Caki2 (cell line): ENCODE measurements at places on chromosomes 2 and 18. TPM values are rescaled to one million over a fixed set of nuclear protein-coding genes. Genes with fewer than 3 reads are reported as not detected.
A peak's percentile ranks its signal among the peaks of the same experiment; 100 is the strongest.

- no peak for DNase-seq
Observed at GRCh38 chr2:95376311-95377215, 25.9 kb upstream of the FAHD2A start.

DNA sequence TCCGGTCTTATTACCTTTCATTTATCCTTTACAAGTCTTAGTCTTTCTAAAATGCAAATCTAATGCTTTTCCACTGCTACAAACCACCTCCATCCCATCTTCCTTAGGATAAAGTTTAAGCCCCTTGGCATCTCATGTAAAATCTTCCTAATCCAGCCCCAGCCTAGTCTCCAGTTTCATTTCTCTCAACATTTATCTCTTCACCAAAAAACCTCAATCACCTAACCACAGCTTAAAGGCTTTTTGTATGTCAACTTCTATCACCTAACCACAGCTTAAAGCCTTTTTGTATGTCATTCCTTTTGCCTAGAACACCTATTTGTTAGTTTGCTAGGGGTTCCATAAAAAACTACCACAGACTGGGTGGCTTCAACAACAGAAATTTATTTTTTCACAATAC lies 4.2 kb downstream of the TRAK2 start:
- no peak for DNase-seq

- DNase-seq, result no peak
Observed at GRCh38 chr2:102331311-102331980, 20.1 kb downstream of the IL1RL1 start.

- no peak for DNase-seq
Observed at GRCh38 chr2:18795906-18796305, 206.5 kb upstream of the NT5C1B start.

GRCh38 chr18:49486606-49486952 lies 455 bp downstream of the C18orf32 start:
- DNase-seq, result no peak

GRCh38 chr2:189350540-189351209 lies 90.6 kb upstream of the WDR75 start:
- DNase-seq, result peak; percentile 52

DNA sequence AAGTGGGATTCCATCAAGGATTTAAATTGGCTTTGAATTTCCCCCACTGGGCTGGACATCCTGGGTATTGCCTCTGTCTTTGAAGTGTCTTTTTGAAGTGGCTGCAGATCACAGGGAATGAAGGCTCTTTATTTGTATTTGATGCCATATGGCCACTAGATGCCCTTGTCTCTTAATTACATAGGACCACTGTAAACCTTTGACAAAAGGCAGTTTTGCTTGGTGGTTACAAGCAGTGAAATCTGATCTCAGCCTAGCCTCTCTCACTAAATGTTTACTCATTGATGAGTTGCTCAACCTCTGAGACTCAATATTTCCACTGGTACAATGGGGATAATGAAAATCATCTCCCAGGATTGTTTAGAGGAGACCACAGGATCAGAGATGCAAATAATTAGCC lies 102.2 kb downstream of the INSIG2 start:
- DNase-seq, result no peak

GRCh38 chr2:13597176-13597575 lies 880.4 kb downstream of the TRIB2 start:
- no peak for DNase-seq

GRCh38 chr2:191789796-191790195 lies 57.1 kb downstream of the CAVIN2 start:
- no peak for DNase-seq

- DNase-seq, result no peak
Observed at GRCh38 chr2:20023688-20024087, 11.2 kb upstream of the MATN3 start.

DNA sequence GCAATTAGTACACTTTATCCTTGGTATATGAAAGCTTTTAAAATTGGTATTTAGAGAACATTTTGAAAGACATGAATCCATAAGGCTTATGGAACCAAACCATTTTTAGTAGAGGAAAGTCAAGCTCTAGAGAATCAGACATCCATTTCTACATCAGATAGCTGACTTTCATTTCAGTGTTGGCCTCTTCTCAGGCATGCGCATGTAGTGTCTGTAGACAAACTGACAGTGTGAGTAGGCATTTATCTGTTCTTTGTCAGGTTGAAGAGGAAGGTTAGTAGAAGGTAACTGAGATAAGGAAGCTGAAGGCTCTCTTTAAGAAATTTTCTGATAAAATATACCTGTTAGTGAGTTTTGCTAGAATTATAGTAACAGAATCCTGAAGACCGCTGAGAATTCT lies 221.9 kb upstream of the SIX3 start:
- no peak for DNase-seq

DNA sequence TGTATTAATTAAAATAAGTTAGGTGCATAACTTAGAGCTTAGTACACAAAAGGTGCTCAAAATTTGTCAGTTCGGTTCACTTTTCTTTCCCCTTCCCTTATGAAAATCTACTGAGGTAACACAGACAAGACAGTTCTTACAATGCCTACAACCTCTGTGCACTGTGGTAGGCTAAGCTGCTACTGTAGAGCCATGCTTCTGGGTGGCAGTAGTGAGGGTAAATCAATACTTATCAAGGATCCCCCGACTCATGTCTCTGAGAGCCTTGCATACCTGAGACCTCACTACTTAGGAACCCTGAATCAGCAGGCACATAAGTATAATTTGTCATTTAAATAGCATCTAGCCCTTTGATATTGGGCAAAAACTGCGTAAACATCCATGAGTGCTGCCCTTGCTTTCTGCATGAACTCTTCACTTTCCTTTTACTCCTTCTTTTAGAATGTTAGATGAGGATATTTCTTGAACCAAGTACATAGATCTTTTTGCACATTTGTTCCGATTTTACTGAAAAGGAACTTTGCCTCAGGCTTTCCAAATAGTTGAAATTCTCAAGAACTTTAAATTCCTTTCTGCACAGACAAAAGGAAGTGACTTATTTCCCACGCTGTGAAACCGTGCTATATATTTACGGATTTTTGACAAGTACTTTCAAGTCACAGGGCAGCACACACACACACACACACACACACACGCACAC lies 234.4 kb downstream of the TRIB2 start:
- no peak for DNase-seq

DNA sequence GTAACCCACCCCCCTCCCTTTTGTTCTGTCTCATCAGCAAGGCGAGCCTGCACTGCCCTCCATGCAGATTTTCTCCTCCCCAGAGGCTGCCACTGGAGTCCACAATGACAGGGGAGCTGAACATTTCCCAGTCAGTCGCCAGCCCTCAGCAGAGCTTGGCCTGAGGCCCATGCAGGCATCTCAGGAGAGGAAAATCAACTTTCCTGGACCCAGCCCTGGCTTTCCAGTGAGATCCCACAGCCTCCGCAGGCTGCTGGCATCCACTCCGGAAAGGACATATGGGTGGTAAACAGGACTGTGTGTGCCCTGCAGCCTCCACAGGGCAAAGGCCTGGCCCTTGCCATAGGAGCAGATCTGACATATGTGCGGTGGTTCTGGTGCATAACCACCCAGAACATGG lies 253.8 kb downstream of the TNS1 start:
- DNase-seq, result no peak

GRCh38 chr2:204354442-204354856 lies 190.8 kb upstream of the PARD3B start:
- no peak for DNase-seq

- no peak for DNase-seq
Observed at GRCh38 chr18:45349019-45349418, 266.3 kb upstream of the SLC14A2 start.

- DNase-seq, result no peak
Observed at GRCh38 chr18:58788470-58788869, 76.2 kb upstream of the ZNF532 start.

DNA sequence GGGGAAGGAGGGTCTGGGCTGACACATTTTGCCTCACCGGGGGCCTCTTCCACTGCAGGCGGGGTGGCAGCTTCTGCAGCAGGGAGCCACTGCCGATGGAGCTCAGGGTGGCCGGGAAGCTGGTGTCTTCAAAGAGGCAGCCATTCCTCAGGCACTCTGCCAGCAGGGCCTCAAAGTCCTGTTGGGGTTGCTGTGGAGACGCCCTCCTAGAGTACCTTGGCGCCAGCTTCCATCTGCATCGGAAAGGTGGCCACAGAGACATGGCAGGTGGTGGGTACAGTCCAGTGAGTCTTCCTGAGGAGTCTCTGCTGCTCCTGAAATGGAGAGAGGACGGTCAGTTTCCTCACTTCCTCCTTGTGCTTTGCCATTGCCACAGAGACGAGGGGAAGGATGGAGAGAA lies 12.1 kb downstream of the CAPN14 start:
- DNase-seq, result no peak

- DNase-seq, result no peak
Observed at GRCh38 chr2:216548901-216549331, 50.3 kb downstream of the RPL37A start.

- no peak for DNase-seq
Observed at GRCh38 chr2:23705771-23706612, 220.9 kb downstream of the ATAD2B start.

GRCh38 chr2:121748202-121748601 lies 7.2 kb upstream of the TSN start:
- DNase-seq, result no peak

- no peak for DNase-seq
Observed at GRCh38 chr2:229090225-229090624, 180.9 kb downstream of the PID1 start.

- DNase-seq, result no peak
Observed at GRCh38 chr18:23982155-23983079, 32.1 kb upstream of the TTC39C start.

DNA sequence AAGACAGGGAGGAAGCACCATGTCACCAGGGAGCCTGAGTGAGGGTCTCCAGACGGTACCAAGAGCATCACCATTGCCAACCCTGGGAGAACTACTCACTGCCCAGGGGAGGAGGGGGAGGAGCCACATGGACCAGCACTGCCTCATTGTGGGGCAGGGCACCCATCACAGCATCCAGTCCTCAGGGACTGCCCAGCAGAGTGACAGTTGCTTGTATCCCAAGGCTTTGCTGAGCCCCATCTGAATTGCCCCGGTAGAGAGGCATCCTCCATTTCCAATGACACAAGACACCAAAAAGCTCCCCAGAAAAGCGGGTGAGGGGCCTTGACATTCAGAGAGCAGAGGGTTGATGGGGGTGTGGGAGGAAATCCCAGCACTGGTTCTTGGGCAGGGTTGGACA lies 6.8 kb upstream of the CIB4 start:
- no peak for DNase-seq

GRCh38 chr2:64453770-64454385 lies at the start of gene LGALSL:
Gene LGALSL, plus strand, starts transcription at chr2:64454162. Its CDS starts 384 bp downstream, at chr2:64454546.
- DNase-seq, result peak; percentile 77

- DNase-seq, result no peak
Observed at GRCh38 chr2:78992451-78992806, 33.1 kb upstream of the REG3G start.

DNA sequence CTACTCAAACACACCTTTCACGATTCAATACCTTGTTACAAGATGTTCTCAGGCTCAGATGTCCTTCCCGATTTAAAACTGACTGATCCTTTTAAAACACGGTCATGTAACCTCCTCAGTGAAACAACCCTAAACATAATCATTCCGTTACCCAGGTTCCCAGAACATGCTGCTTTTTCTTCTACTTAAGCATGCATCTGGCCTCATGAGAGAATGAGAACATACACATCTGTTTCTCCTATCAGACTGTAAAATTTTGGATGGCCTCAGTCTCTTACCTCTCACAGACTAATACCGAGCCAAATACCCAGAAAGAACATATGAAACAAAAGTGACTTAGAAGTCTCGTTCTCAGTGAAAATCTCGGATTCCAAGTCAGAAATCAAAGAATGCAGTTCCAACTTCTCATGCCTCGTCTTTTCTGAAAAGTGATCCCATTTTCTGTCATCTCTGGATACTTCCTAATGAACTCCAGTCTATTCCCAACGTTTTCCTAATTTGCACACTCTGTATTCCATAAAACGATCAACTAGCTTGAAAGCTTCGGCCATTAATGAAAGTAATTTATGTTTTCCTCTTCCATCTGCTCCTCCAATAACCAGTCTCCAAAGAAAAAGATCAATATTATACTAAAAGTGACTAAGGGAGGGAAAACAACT lies 919 bp downstream of the SF3B1 start:
- DNase-seq, result no peak

DNA sequence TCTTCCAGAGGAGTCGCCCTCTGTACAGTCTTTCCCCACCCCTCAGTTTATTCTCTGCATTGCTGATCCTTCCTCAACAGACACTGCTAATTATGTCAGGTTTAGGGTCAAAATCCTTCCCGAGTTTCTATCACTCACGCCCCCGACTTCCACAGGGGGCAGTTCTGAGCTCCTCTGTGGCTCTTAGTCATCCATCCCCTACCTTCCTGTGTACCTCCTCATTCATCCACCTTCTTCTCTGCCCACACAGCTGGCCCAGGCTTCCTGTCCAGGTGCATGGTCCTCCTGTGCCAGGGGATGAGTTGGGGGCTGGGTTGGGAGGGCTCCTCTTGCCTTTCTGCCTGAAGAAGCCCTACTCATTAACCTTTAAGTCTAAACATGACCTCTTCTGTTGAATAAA lies 202.9 kb downstream of the ARL4C start:
- no peak for DNase-seq

- no peak for DNase-seq
Observed at GRCh38 chr2:37090019-37090477, 5.7 kb downstream of the GPATCH11 start.

GRCh38 chr2:201183365-201183727 lies 405 bp downstream of the CASP10 start:
- DNase-seq, result no peak

- no peak for DNase-seq
Observed at GRCh38 chr2:45072862-45073237, 63.6 kb upstream of the SIX2 start.

- DNase-seq, result no peak
Observed at GRCh38 chr18:24475926-24476589, 15.6 kb downstream of the HRH4 start.

GRCh38 chr18:36451454-36452251 lies 154.1 kb downstream of the FHOD3 start:
- no peak for DNase-seq

- DNase-seq, result no peak
Observed at GRCh38 chr2:112601754-112602153, 17.3 kb downstream of the CHCHD5 start.

DNA sequence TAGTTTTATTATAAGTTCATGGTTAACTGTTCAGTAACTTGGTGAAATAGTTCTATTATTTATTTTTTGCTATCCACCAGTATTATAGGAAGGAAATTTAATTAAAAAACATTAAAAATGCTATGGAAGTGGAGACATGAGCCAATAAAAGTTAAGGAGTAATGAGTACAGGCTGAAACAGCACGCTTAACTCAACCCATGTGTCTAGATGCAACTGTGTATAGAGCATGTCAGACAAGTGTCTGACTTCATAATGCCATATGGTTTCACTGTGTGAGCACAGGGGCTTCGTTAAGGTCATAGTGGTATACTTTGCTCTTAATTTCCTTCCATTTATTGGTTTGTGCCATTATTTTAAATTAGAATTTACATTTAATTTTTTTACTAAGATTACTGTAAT lies 566.8 kb upstream of the NRP2 start:
- no peak for DNase-seq

ASPRV1 gene
- 0.12 and 0.81 TPM in 2 replicates for total RNA-seq

CROCC2 gene
- total RNA-seq, result not detected in 2 replicates

BMP10 gene
- not detected in 2 replicates for total RNA-seq

DNAJC27 gene
- total RNA-seq, result 1.1 and 5.2 TPM in 2 replicates

SP5 gene
- total RNA-seq, result 0.26 and 1.8 TPM in 2 replicates

CXCR4 gene
- not detected in 2 replicates for total RNA-seq

KCNE4 gene
- total RNA-seq, result not detected in 2 replicates

LAMA1 gene
- total RNA-seq, result 23.4 and 38.2 TPM in 2 replicates

CPLX4 gene
- not detected in 2 replicates for total RNA-seq

KYNU gene
- total RNA-seq, result 132 and 187 TPM in 2 replicates

APOB gene
- total RNA-seq, result not detected in 2 replicates

SLC66A3 gene
- 31.8 and 34.9 TPM in 2 replicates for total RNA-seq

C18orf32 gene
- 35.9 and 71.3 TPM in 2 replicates for total RNA-seq

HOXD1 gene
- total RNA-seq, result 2.4 TPM in 1 of 2 replicates, not detected in the other

SH2D6 gene
- total RNA-seq, result 0.44 TPM in 1 of 2 replicates, not detected in the other
